Cardiac muscle cell (in vitro differentiated cells and primary cell): ENCODE measurements at places on chromosomes 12 and 14.

DNA sequence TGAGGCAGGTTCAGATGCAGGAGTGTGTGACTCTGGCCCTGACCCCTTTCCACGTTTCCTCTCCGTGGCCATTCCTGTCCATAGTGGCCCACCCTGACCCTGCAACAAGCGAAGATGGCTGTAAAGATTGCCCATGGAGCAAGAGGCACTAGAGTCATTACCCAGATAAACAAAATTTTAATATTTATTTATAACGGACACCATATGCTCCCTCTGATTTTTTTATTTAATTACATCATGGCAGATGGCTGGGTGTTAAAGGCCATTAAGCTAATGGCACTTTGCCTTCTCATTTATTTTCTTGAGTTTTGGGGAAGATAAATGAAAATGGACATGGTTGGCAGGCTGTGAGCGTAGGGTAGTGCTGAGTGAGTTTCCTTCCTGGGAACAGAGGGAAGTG lies 58.7 kb downstream of the WSCD2 start:
- no peak for DNase-seq

- no peak for DNase-seq
Measured at GRCh38 chr12:68154779-68155178, 4.8 kb downstream of the IFNG start.

DNA sequence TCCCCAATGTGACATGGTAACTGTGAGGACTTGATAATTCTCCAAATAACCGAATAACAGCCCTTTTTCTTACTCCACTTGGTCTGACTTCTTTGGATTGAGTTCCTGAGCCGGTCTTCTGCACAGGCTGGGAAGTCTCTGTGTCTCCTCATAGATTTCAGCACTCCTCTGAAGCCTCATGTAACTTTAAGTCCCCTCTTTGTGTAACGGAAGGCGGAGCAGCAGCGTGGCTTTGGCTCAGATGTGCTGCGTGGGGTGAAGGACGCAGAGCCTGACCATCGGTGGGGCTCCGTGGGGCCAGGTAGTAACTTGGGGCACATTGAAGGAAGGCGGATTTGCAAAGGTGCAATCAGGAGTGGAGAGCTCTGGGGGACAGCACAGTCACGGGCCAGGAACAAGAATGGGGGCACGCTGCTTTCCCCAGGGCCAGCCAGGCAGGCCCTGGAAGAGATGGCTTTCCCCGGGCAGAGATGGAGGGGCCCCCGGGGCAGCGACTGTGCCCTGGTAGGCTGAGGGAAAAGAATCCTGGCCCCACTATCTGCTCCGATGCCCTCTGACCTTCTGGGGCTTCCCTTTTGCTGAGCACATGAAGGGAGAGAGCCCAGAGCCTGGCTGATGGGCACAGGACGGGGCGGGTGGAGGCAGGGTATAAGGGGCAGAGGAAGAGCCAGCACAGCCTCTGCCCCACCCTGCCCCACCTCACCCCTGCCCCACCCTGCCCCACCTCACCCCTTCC lies 56.9 kb downstream of the ADGRD1 start:
- no peak for DNase-seq

GRCh38 chr12:54658306-54659264 lies 10.4 kb upstream of the DCD start:
- DNase-seq = peak; percentile 62

- peak; percentile 50 for DNase-seq
Measured at GRCh38 chr14:74882103-74882920, 596 bp downstream of the DLST start.

- DNase-seq = no peak
Measured at GRCh38 chr14:101875727-101876554, 88.4 kb upstream of the DYNC1H1 start.

DNA sequence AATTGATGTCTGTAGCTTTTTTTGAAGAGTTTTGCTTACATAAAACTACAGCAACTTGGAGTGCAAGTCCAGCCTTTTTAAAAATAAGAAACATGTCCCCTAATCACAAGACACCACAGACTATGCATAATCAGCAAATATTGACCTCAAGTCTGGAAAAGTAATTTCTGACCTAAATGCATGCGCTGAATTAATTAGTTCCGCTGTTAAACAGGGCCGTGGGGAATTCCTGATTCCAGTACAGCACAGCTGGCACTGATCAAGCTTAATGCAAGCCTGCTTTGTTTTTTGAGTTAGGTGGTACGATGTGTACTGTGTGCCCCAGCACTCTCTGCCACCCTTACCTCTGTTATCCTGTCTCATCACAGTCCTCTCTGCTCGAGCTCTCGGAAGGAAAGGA lies 9.2 kb downstream of the MLH3 start:
- DNase-seq = no peak

DNA sequence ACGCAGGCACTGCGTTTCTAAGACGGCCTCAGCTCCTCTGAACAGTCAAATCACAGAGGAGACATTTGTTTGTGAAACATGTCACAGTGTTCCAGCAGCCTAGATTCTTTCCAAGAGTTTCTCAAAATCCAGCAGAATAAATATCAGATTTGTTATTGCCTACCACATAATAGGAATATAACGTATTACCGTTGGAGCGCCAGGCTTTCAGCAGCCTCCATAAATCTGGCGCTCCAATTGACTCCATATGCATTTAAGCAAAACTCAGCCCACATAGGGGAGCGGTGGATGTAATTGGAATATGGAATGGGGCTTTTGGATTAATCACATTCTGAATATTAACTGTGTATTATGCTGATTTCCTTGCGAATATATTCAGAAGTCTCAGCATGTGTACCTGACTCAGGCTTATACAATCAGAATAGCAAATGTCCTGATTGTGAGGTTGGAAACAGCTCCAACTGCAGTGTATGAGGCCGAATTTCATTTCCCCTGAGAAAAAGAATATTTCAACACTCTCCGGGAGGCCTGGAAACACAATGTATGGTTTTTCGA lies 174.0 kb downstream of the ASCL4 start:
- no peak for DNase-seq

- no peak for DNase-seq
Measured at GRCh38 chr12:123916729-123917128, 55.9 kb downstream of the CCDC92 start.

DNA sequence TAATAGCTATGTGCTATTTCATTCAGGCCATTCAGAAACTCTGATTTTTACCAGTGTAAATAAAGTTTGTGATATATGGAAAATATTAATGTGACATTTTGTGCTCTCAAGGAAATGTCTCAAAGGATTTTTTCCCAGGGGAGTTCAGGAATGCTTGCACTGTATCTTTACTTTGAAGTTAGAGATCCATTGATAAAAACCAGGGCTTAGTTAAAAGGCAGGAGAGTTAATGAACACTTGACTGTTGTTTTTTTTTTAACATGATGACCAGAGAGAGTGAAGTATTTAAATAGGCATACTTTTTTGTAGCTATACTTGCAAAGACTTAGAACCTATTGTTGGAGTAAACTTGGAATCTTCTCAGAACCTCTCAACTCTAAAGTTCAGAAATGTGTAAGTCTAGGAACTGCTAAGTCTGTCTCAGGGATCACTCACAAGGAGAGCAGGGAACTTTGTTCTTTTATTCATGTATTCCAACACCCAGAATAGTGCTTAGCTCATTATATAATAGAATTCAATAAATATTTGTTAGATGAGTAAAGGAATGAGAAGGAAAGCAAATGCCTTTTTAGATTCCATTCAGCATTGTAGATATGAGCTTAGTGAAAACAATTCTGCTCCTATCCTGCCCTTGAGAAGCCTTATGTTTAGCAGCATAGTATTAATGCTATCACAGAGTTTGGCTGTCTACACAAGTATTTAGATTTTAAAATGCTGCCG lies 117.5 kb downstream of the DAAM1 start:
- peak; percentile 54 for DNase-seq

DNA sequence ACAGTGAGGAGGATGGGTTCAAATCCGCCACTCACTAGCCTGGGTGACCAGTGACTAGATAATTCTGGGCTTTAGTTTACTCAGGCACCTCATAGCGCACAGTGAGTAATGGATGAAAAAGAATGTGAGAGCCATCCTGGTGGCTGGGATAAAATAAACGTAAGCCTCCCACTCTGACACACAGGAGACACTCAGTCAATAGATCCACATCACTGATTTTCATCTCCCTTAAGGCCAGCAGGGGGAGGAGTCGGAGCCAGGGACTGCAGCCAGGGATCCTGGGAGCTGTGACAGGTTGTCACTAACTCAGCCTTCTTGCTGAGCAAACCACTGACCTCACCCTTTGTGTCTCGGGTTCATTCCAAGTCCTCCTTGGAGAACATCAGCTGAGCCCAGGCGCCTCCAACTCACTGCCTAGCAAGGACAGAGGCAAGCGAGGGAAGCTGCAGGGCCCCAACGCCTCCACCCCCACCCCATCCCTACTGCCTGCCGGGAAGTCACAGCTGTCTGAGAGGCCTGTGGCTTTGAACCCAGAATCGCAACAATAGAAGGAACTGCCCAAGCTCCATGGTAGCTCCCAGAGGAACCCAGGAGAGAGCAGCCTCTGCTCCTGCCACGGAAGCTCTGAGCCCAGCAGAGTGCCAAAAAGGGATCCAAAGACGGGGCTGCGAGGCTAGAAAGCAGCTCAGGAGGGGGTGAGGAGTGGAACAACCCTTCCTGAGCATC lies 30.7 kb downstream of the PXN start:
- DNase-seq = peak; percentile 45

DNA sequence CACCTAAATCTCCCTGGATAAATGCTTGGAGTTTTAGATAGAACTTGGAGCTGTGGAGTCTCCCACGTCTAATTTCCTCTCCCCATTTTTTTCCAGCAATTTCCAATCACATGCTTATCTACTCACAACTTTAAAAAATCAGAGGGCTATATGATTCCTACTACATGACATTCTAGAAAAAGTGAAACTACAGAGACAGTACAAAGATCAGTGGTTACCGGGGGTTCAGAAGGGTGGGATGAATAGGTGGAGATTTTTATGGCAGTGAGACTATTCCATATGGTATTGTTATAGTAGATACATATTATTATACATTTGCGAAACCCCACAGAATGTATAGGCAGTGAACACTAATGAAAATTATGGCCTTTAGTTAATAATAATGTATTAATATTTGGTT lies 35.5 kb downstream of the ATF7 start:
- no peak for DNase-seq

DNA sequence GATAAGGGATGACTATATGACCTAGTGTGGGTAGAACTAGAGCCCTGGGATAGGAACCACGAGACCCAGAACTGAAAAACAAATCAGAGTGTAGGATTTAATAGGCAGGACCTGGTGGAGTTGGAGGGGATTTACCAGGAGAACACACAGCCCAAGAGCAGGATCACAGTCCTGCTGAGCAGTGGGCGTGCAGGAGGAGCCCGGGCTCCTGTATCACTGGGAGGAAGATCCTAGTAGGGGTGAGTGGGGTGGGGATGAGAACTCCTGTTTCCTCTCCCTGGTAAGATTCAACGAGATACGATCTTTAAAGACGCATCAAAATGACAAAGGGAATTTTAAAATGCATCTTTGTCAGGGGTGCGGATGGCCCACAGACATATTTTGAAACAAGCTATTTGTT lies 220.1 kb downstream of the GALC start:
- no peak for DNase-seq

GRCh38 chr14:38755036-38755435 lies 348.0 kb downstream of the SEC23A start:
- no peak for DNase-seq

DNA sequence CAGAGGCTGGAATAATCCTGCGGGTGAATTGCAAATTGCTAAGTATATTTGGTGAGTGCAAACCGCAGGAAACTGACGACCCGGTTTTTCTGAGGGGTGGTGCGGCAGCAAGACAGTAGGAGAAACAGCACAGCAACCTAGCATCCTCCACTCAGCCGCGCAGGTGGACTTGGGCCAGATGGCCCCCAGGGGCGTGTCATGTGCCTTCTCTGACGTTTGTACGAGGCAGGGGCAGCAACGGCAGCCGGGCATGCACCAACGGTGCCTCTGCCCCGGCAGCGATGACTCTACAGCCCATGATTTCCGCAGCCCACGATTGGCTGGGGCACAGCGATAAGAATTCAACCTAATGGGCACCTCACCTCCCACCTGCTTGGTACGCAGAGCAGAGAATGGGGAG lies 11.1 kb upstream of the CLEC2A start:
- DNase-seq = no peak
